Activated gamma-delta T cell treated with Interleukin-2 at 50 U/mL for 16 hours (primary cell): ENCODE measurements at places on chromosomes 1 and 21.

- no peak for DNase-seq
These were observed 58.0 kb downstream of the NPHP4 start for GRCh38 chr1:5934058-5934884.

DNA sequence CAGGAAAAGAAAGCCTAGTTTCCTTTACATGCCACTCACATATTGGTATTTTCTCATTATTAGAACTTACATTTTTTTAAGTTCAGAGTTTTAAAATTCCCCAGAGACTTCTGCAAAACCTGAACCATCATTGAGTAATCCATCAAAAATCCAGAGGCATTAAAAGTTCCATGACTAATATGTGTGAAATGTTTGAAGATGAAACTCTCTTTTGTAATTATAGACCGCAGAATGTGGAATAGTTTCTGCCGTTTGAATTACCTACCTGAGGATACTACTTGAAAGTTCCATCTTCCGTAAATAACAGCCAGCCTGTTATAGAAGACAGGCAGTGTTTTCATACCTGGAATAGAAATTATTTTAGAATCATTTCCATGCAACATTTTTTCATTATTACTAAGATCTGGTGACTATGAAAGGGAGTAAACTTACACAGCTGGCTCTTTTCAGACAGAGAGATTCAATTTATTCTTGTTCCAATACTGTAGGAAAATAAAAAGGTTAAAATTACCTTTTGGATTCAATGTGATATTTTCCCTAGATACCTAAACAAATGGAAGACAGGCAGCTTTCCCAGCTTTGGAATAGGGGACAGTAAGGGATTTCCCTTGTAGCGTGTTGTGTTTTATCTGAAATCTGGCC, 131.4 kb downstream of the ST6GALNAC5 start:
- no peak for DNase-seq

DNA sequence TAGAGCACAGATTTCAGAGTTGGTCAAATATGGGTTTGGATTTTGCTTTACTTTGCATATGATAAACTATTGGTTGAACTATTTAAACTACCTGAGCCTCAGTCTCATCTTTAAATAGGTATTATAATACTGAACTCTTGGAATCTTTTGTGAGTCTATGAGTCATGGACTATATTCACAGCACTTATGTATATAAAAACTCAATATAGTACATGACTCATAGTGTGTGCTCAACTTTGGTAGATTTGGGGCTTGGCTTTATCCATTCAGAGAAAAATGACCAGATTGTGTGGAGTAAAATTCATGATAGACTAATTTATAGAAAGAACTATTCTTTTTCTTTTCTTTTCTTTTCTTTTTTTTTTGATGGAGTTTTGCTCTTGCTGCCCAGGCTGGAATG, 28.7 kb downstream of the FCRL3 start:
- DNase-seq = no peak

- DNase-seq = no peak
These were observed 2.3 kb downstream of the FUBP1 start for GRCh38 chr1:77976433-77977076.

DNA sequence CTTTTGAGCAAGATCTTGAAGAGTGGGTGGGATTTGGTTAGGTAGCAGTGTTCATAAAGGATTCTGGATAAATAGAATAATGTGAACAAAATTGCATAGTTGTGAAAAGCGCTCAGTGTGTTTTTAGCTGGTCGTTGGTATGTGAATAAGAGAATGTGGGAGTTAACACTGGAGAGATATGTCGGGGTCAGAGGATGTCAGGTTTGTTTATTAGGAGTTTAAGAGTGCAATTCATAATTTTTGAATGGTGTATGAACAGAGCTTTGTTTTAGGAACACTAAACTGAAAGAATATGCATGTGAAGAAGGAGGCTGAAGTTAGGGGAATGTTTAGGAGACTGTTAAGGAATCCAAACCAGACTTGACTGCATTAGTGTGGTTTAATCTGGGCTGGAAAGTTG, 9.4 kb downstream of the USP16 start:
- no peak for DNase-seq

- no peak for DNase-seq
These were observed 222.8 kb downstream of the HLX start for GRCh38 chr1:221101807-221102605.

DNA sequence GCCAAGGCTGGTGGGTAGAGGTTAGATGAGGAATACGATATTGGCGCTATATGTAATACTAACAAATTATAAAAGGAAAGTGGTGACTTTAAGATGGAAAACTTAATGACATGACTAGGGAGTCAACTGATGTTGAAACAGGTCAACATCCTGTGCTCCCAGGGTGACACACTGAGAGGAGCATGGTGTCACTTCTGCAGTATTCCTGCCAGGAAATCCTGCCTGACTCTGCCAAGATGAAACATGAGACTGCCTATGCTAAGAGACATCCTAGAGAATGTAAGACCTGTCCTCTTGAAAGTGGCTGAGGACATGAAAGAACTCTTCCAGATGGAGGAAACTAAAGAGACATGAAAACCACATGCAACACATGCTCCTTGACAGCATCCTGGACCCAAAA, 65.0 kb upstream of the KCND3 start:
- no peak for DNase-seq

DNA sequence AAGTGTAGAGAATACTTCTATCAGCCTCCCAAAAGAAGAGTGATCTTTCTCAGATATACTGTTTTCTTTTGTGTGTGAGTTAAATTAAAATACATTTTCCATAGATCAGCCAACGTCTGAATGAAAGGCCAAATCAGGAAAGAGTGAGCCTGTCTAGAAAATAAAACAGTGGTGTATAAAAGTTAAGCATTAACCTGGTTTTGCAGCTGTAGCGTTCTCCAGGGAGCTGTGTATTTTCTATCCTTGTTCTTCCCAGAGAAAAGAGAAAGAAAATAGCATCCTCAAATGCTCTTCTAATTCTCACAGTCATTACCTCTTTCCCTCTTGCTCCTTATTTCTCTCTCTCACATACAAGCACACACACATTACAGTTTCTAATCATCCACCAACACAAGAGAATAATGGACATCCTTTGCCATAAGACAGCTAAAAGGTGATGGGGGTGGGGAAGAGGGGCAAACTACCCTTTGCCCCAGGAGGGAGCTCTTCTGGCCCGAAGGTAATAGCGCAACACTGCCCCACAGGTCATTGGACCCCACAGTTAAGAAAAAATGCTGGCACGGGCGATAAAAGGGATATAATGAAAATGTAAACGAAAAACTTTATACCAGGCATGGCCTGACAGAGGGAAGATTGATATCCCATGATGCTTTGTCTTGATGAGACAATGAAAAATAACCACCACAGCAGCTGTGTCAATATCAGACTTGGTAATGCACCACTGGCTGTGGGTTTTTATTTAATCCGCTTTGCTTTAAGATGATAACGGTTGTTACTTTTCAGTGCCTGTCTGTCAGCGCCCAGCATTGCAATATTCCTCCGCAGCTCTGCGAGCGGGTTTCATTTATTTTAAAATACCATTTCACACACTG, 150.3 kb downstream of the NUF2 start:
- DNase-seq = no peak

DNA sequence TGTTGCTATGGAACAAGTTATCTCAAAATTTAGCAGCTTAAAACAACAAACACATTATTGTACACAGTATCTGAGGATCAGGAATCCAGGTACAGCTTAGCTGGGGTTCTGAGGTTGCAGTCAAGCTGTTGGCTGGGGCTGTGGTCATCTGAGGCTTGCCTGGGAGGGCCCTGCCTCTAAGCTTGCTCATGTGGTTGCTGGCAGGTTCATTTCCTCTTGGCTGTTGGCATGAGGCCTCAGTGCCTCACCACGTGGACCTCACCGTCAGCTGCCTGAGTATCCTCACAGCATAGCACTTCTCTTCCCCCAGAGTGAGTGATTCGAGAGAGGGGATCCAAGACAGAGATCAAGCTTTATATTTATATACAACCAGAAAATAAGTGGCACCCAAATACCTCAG, 18.6 kb downstream of the NTPCR start:
- no peak for DNase-seq

DNA sequence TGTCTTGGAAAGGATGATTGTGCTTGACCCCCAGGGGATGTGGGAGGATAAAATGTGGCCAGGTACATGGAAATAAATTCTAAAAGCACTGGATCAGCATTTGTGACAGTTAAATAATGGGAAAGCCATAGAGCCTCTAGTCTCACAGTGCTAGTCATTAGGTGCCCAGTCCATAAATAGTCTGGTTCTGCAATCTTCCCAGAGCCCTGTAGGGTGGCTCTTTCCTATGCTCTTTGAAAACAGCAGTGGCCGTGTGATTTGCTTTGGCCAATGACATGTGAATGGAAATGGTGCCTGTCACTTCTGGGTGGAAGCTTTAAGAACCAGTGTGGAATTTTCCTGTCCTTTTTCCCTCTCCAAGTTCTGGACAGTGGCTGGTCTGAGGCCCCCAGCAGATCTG, 113.2 kb downstream of the TRABD2B start:
- no peak for DNase-seq

- DNase-seq = no peak
These were observed 88.3 kb upstream of the MACF1 start for GRCh38 chr1:39116116-39116607.

- DNase-seq = no peak
These were observed 178.1 kb downstream of the NTNG1 start for GRCh38 chr1:107318932-107319331.
